Sigmoid colon (tissue), 7 donors: ENCODE measurements at places on chromosomes 3 and 15. TPM values are rescaled to one million over a fixed set of nuclear protein-coding genes. Genes with fewer than 3 reads are reported as not detected.

Gene SUCLG2
- 63.1 TPM for total RNA-seq

Gene A4GNT
- total RNA-seq: not detected

Gene GRAMD1C
- 0.27 TPM for total RNA-seq

Gene CLCN2
- 2.1 TPM for total RNA-seq

Gene DPPA4
- not detected for total RNA-seq

Gene HTR3C
- total RNA-seq: not detected

Gene FETUB
- total RNA-seq: not detected

Gene TM6SF1
- total RNA-seq: 2.6 TPM

Gene GOLGA8K
- total RNA-seq: 1.1 TPM

Gene IGSF10
- 0.41 TPM for total RNA-seq
